ENCODE measurements at places on chromosomes 7 and 10.

GRCh38 chr7:23787272-23787671, 77.3 kb downstream of the STK31 start:
- DNase-seq = no peak

DNA sequence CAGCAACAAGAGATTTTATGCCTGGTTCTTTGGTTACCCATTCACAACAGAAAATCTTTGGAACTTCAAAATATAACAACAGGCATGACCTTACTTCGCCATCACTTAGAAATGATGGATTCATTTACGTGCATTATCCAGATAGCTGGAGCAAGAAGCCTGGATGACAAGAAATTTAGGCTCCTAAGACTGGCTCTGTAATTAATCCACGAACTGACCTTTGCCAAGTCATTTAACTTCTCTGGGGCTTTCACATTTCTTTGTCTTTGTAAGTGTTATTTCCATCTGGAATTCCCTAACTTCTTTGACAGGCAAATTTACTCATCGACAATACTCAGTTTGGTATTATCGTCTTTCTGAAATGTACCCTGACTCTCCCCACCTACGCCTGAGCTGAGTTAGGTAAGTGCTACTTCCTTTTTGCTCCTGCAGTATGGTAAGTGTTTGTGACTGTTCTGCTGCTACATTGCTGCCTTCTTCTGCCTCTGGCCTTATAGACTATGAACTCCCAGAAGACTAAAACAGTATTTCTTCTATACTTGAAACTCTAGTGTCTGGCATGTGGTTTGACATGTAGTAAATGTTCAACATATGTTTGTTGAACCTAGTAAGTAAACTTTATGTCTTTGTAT, 5.5 kb upstream of the MDFIC start:
- peak; percentile 23 for DNase-seq

DNA sequence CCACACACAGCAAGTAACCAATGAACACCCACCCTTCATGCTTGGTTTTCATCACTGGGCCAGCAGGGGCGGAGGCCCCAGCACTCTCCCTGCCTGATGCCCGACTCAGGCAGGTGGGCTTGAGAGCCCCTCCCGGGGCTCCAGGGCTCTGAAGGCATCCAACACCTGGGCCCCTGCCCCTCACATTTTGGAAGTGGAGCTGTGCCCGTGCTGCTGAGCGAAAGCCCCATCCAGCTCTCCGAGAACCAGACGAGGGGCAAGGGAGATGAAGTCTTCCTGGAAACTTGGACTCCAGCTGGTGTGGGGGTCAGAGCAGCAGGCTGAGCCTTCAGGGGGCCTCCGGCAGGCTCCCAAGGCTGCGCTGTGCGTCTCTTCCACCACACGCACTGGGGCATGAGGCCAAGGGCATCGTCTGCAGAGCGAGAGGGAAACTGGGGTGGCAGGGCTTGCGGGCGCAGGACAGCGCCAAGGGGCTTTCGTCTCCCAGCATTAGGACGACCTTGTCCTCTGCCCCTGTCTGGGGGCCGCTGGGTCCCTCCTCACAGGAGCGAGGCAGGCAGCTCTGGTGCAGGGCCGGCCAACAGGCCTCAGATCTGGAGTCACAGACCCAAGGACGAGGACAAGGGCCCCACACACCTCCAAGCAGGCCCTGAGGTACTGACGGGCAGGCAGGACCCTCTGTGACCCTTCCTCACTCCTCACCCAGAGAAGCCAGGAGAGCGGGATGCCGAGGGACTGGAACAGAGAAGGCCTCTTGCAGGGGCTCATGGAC, 108.3 kb upstream of the FAM20C start:
- no peak for DNase-seq

DNA sequence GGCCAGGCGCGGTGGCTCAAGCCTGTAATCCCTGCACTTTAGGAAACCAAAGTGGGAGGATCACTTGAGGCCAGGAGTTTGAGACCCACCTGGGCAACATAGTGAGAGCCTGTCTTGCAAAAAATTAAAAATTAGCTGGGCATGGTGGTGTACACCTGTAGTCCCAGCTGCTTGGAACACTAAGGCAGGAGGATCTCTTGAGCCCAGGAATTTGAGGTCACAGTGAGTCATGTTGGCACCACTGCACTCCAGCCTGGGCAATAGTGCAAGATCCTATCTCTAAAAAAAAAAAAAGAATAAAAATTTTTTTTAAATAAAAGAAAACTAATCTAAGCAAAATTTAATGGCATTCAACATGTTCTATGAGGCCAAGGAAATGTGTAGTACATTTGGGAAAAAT, 44.9 kb upstream of the UBN2 start:
- no peak for DNase-seq

- DNase-seq = no peak
These were observed 111.4 kb upstream of the ZEB1 start for GRCh38 chr10:31207636-31208035.

GRCh38 chr10:103822800-103823199, 32.6 kb downstream of the SH3PXD2A start:
- no peak for DNase-seq

GRCh38 chr10:3292636-3293035, 120.1 kb upstream of the PITRM1 start:
- DNase-seq = no peak

DNA sequence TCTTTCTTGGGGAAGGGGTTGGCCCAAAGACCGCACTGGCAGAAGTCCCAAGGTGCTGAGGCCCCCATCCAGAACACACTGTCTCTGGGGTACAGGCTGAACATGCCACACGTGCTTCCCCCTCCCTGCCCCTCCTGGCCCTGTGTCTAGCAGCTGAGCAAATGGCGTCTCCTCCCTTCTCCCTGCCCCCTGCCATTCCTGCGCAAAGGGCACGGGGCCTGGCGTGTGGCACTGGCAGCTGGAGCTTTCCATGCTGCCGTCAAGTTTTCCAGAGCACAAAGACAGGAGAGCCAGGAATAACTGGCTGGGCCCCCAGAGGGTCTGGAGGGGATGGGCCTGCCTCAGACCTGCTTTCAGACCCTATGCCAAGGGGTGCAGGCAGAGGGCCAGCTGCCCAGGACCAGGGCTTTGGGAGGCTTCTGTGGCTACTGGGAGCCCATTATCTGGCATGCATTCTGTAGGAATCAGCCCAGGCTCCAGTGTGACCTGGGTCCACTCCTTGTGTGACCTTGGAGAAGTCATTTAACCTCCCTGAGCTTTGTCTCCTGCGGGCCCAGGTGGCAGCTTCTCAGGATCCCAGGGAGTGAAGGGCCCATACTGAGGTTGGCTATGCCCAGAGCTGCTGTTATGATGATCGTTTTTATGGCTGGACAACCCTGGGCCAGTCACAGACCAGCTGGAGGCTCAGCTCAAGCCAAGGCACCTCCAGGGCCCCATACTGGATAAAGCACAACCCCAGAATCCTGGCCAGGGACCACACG, 710 bp upstream of the LDB3 start:
- DNase-seq = no peak

DNA sequence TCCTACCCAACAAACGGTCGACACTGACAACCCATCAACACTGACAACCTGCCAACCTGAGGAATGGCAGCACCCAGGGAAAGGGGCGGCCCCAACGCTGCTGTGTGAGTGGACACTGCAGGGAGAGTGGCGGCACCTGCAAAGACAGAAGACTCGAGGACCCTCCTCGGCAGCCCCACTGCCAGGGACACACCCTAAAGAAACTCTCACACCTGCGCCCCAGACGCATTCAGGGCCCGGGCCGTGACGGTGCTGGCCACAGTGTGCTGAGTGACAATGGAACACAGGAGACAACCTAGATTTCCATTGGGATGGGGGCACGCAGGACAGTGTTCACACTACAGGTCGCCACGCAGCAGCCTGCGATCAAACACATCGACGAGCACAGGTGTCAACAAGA, 3.6 kb downstream of the CAMK2B start:
- DNase-seq = no peak

GRCh38 chr7:149544028-149544427, 46.4 kb upstream of the ZNF746 start:
- no peak for DNase-seq

Data from stimulated activated CD4-positive, alpha-beta T cell treated with anti-CD3 and anti-CD28 coated beads, Interleukin-1b, Interleukin-23, amount 100 ng/mL, for 4 hours (primary cell).